ENCODE measurements at places on chromosomes 2 and 18.

DNA sequence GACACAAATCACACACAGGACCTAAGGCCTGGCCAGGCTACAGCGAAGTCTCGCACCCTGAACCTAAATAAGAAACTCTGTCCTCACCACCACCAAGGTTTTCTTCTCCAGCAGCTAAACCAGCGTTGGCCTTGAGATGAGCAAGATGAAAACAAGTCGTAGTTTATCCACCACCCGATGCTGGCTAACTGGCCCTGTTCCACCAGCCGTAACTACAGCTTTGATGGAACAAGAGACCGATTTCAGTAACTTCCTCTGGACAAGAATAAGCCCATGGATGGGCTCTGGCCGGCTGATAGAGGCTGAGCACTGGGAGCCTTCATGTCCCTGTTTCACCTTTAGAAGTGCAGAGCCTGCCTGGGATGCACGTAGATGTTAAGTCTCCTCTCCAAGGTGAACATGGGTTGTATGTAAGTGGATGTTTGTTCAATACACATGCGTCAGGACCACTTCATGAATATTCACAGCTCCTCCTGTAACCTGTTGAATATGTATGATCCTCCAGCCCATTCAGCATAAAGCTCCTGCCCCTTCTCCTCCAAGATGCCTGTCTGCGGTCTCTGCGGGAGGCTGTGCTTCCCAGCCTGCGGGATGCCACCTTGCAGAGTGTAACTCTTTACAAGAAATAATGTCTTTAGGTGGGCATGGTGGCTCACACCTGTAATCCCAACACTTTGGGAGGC, 24.2 kb downstream of the ADI1 start:
- no peak for DNase-seq

DNA sequence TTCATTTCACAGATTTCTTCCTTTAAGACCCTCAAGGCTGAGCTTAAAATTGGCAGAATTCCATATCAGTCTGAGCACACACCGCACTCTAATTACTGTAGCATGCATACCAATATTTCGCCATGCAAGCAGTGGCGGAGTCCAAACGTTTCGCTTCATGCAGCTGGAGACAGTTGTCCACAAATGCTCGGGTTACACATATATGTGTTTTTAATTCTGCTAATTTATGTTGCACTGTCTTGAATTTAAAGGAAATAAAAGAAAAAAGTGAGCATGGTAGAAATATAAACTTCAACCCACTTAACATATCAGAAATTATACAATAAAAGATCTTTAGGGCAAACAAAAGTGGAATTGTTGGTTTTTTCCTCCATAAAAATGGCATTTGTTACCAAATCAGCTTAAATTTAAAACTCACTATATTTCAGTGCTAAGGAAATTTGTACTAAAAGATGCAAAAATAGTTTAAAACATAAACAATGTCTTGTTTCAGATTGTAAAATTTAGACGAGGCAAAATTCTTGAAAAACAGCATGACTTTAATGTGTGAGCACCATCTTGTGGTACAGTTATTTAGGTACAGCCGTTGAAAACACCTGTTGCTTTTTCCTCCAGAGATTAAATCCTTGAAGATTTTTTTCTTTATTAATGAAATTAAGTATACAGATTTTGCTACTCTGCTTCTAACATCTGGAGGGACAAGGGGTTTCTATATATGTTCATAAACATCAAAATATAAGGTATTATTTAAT, 24.1 kb upstream of the KANSL1L start:
- DNase-seq: peak; percentile 62

- DNase-seq: no peak
Observed at GRCh38 chr2:26245810-26246209, 1.1 kb downstream of the HADHB start.

DNA sequence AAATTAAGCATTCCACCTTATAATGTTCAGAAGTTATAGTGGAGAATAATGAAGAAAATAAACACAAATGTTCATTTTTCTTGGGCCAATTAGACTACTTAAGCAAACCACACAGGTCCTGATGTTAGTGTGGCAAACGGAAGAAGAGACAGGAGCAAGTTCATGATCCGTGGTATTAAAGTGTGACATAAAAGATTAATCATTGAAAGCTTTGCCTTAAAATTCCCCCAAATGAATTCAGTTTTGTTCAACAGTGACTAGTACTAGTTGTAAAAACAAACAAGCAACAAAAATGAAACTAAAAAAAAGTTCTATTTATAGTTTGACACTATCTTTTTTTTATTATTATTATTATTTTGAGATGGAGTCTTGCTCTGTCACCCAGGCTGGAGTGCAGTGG, 73.7 kb downstream of the RFTN2 start:
- DNase-seq: no peak

GRCh38 chr2:133844214-133844892, 276.1 kb upstream of the NCKAP5 start:
- DNase-seq: peak; percentile 77

DNA sequence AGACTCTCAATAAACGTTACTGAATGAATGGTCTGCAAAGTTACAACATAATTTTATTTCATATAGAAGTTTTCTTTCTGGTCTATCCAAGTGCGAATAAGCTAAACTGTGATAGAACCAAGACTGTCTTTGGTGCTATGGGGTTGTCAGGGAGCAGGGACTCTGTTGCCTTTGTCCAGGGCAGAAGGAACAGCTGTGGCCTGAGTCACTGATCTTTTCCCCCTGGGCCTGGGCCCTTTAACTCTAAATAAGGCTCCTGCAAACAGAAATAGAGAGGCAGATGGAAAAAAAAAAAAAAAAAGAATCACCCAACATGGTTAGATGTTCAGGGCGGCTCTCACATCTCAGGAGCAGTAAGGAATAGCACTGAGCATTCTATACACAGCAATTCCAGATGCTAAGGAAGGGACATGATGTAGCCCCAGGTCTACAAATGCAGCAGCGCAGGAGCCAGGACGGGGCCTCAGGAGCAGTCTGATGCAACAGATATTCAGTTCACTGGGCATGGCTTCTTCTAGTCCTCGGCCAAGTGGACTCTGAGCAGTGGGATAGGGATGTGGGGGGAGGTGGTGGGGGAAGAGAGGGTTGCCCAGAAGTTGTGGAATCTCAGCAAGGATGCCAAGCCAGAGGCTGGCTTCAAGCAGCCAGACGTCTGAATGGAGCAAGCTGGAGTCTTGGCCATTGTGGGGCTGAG, 247.1 kb upstream of the SIX2 start:
- DNase-seq: no peak

- no peak for DNase-seq
Observed at GRCh38 chr18:13635046-13635445, 91.3 kb downstream of the FAM210A start.

- no peak for DNase-seq
Observed at GRCh38 chr18:30245766-30246455, 796.6 kb downstream of the DSC3 start.

DNA sequence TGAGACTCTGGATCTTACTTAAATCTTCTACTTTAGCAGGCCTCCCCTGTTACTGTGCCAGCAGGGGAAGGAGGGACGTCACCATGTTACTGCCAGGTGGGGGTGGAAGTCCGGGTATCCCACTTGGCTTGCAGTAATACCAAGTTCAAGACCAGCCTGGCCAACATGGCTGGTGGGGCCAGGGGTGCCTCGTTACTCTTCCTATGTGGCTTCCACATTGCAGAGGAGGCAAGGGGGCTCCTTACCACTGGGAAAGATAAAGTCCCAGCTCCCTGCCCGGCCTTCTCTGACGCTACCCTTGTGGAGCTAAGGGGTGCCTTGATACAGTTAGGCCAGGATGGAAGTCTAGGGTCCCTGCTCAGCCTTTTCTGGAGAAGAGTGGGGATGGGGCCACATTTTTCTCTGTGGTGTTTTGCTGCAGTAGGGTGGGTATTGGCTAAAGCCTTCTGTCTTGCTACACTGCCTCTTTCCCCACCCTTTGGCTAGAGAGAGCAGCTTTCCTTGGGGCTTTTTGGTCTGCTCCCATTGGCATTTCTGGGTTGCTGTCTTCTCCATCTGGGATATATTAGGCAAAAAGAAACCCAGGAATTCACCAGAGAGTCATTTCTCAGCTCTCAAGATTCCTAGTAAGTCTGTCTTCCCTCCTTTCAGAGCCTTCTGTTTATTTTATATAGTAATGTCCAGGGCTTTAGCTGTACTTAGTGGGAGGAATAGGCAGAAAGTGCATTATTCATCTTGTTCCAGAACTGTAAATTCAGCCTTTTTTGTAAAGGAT, 21.9 kb downstream of the ELMOD3 start:
- no peak for DNase-seq

DNA sequence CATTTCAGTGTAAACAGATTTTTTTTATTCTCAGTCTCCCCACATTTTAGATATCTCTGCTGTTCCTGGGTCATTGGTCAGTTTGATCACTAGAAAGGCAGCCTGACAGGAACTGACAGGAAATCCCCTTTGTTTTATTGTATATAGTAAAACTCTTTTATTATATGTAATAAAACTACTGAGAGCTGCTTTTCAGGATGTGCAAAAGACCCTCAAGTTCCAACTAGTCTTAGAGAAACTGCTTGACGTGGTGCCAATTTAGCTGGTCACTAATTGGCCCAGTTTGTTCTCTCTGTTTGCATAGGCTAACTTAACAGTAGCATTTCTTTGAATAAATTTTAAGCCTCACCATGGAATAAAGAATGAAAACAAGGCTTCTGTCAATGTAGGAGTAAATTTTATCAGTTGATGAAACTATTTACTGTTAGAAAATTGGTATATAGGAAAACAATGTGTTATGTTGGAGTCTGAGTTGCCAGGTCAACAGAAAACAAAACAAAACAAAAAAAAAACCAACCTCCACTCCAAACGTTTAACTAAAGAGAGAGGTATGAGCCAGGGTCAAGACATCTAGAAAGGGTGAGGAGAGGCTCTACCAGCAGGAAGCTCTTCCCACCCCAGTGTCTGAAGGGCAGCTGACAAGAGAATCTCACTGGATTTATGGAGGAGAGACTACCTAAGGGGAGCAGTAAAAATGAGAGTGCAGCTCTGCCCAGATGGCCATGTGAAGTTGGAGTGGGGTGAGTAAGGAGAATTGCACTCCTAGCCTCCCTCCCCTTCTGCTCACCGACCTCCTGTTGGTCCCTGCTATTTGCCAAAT, 184.6 kb downstream of the ST6GAL2 start:
- no peak for DNase-seq

DNA sequence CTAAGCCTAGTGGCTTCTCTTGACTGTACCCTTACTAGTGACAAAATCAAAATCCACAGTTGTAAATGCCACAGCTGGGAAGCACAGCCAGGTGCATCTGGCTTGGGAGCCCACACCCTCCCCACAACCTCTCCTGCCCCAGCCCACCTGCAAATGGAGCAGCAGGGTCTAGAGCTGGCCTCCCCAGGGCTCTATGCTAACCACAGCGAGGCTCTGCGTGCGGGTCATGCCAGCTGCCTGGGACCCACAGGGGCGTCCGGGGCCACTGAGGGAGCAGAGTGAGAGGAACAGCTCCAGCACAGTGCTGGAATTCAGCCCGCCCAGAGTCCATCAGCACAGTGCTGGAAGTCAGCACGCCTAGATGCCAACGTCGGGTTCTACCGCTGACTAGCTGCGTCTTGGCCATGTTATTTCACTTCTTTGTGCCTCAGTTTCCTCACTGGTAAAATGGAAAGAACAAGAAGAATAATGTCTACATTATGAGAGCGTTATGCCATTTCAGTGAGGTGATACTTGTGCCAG, 109.1 kb upstream of the ID2 start:
- no peak for DNase-seq

GRCh38 chr2:158321264-158321663, 135.3 kb downstream of the CCDC148 start:
- DNase-seq: no peak

- no peak for DNase-seq
Observed at GRCh38 chr2:175854665-175855064, 147.4 kb downstream of the LNPK start.

DNA sequence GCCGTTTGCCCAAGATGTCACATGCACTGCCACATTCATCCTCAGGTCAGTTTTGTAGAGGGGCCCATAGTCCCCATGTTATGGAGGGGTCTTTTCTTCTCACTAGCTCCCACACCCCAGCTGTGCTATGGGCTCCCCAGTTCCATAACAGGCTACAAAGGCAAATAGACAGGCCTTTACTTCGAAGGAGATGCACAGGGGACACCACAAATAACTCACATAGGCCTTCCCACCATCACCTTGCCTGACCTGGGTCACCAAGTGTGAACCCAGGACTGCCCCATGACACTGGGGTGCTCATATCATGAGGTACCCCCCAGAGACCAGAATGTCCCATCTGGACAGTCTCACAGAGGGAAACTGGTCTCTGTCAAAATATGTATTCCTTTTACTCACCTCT, 15.0 kb upstream of the INO80C start:
- DNase-seq: no peak

DNA sequence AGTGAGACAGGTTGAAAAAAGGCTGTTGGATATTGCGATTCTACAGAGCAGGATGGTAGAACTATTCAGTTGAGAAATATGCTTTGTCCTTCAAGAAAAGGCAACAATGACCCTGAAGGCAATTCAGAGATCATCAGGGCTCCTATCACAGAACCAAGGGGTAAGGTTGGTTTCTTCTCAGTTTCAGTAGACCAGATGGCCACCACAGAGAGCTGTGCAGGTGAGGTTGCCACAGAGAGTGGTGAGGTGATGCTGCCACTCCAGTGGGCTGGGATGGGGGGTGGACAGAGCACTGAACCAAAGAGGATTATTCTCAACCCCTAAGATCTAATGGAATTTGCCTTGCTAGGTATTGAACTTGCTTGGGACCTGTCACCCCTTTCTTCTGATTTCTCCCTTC, 64.6 kb upstream of the ZBTB7C start:
- no peak for DNase-seq

GRCh38 chr2:70443078-70443465, 110.6 kb downstream of the TGFA start:
- DNase-seq: no peak

GRCh38 chr2:14867853-14868252, 235.3 kb downstream of the LRATD1 start:
- DNase-seq: no peak

DNA sequence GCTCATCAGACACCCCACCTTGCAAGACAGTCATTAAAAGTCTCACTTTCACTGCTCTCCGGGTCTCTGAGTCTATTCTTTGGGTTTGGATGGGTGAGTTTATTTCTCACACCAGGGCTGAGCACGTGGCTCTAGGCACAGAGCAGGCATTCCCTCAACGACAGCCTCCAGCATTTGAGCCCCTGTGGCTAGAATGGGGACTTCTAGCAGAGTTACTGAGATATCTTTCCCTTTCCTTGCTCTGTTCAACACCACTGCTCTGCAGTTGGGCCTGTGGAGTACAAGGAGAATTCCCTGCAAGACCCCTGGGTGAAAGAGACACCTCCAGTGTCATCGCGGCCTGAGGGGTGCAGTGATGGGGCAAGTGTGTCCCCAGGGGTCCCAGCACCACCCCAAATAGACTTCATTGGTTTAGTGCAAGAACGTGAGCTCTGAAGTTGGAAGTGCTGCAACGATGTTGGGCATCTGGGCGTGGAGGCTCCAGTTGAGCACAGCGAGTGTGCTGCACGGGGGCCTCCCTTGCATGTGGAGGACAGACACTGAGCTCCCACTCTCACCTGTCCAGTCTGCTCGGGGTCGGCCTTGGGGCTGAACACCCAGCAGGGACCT, 184.1 kb upstream of the HS6ST1 start:
- no peak for DNase-seq
